ENCODE measurements at places on chromosomes 4 and X. TPM values are rescaled to one million over a fixed set of nuclear protein-coding genes. Genes with fewer than 3 reads are reported as not detected.

USP26 gene
- total RNA-seq = not detected

FANCB gene
- 7.9 TPM for total RNA-seq

SERPINA7 gene
- total RNA-seq = not detected

IRF2 gene
- total RNA-seq = 43.9 TPM

SSX2 gene
- total RNA-seq = not detected

SYNPO2 gene
- total RNA-seq = 66.4 TPM

TXK gene
- 2.9 TPM for total RNA-seq

MAGIX gene
- 6.5 TPM for total RNA-seq

Measured in camera-type eye (tissue), 1 donor.